Cardiac muscle cell (in vitro differentiated cells and primary cell): ENCODE measurements at places on chromosomes 3 and 15.

- DNase-seq, result no peak
These were observed 55.9 kb upstream of the POMGNT2 start for GRCh38 chr3:43161684-43162229.

DNA sequence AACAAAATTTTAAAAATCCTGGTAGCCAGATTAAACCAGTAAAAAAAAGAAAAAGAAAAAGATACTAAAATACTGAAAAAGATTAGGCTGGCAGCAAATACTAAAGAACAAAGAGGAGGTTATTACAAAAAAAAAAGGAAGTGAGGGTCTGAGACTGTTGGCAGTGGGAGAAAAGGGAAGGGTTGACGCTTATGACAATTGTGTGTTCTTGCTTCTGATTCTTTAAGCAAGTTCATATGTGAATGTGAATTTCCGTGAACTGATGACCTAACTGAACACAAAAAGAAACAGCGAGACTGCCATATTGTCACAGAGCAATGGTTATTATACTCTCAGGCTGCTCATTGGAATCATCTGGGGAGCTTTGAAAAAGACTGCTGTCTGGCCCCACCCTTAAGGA lies 56.5 kb downstream of the ATP13A4 start:
- DNase-seq, result no peak

GRCh38 chr3:14879211-14879874 lies 60.6 kb downstream of the FGD5 start:
- DNase-seq, result no peak

GRCh38 chr3:140898340-140899180 lies 43.1 kb upstream of the SLC25A36 start:
- peak; percentile 84 for DNase-seq

DNA sequence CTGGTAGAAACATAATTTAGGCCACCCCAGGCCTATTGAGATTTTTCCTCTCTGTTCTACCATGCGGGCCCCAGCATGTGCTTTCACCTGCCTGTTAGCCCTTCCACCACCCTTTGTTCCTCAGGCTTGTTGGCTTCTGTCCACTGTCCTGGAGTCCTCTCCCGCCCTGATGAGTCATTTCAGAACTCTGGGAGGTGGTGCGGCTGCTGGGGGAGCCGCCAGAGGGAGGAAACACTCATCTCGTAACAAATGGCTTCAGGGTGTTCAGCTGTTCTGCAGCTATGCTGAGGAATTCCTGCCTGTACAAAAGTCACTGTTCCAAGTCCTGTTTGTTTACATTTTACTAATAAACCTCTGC lies 36.3 kb downstream of the LRTM1 start:
- DNase-seq, result peak; percentile 95

GRCh38 chr3:77726517-77726916 lies 686.6 kb downstream of the ROBO2 start:
- no peak for DNase-seq
